ENCODE measurements at places on chromosomes 2 and 18.

- DNase-seq: no peak
Observed at GRCh38 chr2:105725388-105725787, 19.3 kb upstream of the NCK2 start.

DNA sequence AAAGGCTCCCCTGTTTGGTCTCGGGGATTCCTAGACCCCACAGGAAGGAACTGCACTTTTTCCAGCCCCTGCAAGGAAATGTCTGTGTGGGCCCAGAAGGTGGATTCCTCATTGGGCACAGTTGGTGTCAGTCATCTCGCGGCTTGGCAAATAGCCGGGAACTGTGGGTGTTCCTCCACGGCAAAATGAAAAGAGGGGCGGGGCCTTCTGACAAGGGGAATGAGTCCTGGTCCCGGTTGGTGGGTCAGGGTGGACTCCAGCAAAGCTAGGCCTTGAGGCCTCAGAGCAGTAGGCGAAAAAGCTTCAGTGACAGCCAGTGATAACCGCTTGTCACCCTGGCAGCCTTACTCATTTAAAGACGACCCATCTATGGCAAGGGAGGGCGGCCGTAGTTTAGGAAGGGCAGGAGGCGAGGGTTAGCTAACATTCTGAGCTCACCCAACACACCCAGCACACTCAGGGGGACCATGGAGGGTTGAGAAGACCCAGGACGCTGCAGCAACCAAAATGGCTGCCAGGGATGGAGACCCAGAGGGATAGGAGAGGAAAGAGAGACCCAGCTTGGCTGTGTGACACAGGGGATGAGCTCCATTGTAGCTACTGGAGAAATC, 16.5 kb downstream of the SLC4A3 start:
- DNase-seq: no peak

DNA sequence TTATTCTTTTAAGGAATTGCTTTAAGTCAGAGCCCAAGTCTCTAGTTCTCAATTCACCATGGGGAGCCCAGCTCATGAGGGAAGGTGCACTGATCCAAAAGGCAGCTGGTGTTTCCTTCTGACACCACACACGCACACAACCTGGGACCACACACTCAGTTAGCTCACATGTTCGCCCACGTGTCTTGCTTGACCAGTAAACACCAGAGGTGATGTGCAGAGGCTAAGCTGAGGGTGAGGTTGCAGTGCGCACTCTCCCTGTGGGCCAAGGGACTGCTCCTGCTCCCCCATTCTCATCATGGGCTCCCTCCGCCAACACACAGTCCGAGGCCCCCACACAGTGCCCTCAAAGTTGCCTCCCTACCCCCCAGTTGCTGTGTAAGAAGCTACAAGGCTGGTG, 70.8 kb upstream of the BZW1 start:
- no peak for DNase-seq

DNA sequence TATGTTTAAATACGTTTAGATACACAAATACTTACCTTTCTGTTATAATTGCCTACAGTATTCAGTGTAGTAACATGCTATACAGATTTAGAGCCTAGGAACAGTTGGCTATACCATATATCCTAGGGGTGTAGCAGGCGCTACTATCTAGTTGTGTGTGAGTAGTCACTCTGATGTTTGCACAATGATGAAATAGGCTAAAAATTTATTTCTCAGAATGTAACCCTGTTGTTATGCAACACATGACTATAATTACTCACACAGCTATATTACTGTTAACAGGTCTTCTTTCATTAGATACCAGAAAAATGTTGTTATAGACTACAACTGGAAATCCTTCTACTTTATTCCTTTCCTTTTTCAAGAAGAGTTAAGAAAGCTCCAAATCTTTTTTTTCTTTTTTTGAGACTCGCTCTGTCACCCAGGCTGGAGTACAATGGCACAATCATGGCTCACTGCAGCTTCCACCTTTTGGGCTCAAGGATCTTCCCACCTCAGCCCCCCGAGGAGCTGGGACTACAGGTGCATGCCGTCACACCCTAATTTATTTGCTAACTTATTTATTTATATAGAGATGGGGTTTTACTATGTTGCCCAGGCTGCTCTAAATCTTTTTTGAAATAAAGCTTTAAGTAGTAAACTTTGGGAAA, 48.5 kb downstream of the C2orf74 start:
- no peak for DNase-seq

GRCh38 chr18:35528749-35529274, 31.1 kb upstream of the INO80C start:
- no peak for DNase-seq

DNA sequence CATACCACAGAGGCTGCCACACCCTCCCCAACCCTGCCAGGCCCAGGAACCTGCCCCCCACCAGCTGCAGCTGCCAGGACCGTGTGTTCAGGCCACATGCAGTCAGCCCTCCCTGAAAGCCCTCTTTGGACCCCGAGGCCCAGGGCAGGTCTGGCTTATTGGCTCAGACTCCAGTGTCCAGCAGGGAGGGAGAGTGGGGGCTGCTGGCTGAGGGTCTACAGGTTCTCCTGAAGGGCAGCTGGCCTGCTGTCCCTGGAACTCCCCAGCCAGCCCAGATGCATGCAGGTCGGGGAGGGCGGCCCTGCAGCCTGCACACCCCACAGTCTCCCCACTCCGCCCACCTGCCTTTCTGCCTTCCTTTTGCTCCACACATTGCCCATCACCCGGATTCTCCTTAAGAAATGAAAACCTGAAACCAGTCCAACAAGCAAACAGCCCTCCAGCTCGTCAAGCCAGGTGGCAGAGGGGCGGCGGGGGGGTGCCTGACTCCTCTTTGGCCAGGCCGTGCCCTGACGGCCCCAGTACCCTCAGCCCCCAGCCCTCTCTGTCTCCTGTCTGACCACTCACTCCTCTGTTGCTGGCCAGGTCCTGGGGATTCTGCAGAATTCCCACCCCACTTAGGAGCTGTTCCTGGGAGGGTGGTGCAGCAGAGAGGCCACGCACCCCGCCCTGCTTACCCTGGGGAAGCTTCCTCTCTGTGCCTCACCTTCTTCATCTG, 18.0 kb downstream of the GPR35 start:
- no peak for DNase-seq

- no peak for DNase-seq
Observed at GRCh38 chr18:41761333-41762018, 193.6 kb upstream of the PIK3C3 start.

DNA sequence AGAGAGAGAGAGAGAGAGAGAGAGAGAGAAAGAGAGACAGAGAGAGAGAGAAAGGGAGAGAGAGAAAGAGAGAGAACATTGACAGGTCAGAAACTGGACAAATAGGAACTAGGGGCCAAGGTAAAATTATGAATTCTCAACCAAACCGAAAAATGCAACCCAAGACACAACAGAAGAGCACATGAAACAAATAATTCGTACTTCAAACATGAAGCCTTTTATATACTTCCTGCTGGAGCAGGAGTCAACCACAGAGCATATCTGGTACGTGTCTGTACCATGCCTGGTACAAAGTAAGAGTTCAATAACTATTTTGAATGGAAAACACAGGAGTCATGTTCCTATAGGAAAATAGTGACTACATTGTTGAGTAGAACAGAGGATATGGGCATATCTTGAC, 6.5 kb upstream of the VPS54 start:
- peak; percentile 36 for DNase-seq

GRCh38 chr2:37709111-37709510, 37.7 kb upstream of the CDC42EP3 start:
- no peak for DNase-seq

GRCh38 chr2:188522517-188522916, 230.8 kb downstream of the GULP1 start:
- no peak for DNase-seq

- no peak for DNase-seq
Observed at GRCh38 chr2:199024224-199024623, 433.5 kb downstream of the SATB2 start.

DNA sequence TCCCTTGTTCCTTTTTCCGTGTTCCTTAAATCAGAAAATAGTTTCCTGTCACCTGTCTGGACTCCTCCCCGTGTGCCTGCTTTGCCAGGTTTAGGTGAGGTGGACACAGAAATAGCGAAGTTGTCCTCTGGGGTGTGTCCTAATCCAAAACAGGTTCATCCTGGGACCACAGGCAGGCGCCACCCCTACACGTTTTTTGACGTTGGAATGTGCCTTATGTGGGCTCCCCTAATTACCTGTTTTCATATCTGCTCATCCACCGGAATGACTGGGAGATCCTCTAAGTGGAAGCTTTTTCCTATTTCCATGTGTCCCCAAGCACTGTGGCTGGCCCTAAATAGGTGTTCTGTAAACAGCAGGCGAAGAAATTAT, 49.0 kb upstream of the PAIP2B start:
- DNase-seq: no peak

DNA sequence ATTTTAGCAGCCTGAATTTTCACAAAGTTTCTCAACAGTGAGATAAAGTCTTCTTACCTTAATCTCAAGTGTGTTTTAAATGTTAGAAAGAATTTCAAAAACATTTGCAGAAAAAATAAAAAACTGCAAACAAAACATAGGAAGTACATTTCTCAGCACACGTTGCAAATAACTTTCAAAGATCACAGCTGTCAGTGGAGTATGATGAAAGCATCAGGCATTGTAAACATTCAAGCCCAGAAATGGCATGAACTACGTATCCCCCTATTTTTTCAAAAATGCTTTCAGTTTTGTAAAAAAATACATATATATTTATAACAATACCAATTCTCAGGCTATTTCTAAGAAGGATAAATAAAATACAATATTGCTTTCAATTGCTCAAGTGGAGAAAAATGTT, 320.6 kb upstream of the TFPI start:
- DNase-seq: no peak

DNA sequence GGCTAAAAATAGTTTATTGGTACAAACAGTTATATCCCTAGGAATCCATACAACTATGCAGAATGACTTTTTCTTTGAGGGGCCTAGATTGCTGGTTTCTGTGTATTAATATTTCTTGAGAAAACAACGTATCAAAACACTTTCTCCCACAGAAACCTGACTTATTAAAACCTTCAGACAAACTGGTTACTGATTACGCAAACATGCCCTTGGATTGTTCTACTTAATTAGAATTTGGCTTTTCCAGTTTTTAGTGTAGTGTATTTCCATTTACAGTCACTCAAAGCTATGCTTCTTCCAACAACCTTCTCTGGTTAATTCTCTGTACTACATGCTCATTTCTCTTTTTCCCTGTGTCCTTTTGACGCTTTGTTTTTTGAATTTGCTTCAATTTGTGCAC, 20.0 kb downstream of the VAPA start:
- DNase-seq: no peak
